Hippocampal formation (tissue), 2 donors: ENCODE measurements at places on chromosomes 2 and 18.
A peak's percentile ranks its signal among the peaks of the same experiment; 100 is the strongest.

DNA sequence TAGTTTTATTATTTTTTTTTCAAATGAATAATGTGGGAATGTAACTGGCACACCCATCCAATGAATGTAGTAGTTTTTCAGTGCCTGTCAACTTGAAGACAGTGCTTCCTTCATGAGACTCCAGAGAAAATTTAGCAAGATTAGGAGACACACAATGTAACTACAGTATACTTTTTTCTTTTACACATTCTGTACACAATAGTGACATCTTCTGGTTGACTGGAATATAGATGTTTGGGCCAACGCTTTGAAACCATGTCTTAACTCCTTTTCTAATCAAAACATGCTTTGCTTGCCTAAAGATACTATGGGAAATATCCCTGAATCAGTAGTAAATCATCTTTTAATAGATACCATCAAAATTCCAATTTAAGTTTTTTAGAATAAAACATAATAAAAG is 229.5 kb upstream of the ZC3H15 start:
- peak; percentile 39 for DNase-seq

- DNase-seq: no peak
These were observed 53.5 kb upstream of the CAPN13 start for GRCh38 chr2:30860726-30861125.

DNA sequence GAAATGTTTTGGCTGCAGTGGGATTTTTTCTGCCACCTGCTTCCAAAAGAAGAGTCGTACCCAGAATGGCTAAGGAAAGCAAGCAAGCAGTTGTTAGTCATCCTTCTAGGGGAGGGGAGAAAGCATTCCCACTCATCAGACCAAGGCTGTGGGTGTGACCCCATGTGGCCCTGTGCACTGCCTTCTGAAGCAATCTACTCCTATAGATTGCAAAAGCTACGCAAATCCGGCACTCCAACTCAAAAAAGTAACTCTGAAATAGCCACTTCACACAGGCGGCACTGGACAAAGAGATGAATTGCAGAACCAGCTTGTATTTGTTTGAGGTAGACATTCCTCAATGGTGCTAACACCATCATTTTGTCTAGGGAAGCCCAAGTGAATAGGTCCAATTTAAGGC is 44.3 kb downstream of the ST3GAL5 start:
- DNase-seq: no peak

- no peak for DNase-seq
These were observed 467.4 kb upstream of the CDH20 start for GRCh38 chr18:60865801-60866200.

- DNase-seq: peak; percentile 85
These were observed 120.7 kb downstream of the ZNF521 start for GRCh38 chr18:25231327-25231691.
